ENCODE measurements at places on chromosomes 4 and X.

GRCh38 chrX:38474543-38474942 is 86.8 kb upstream of the TSPAN7 start:
- no peak for DNase-seq

- DNase-seq = no peak
These were observed 343.3 kb downstream of the FBXO8 start for GRCh38 chr4:173940146-173940545.

GRCh38 chr4:150001815-150002214 is 76.4 kb upstream of the DCLK2 start:
- DNase-seq = no peak

GRCh38 chrX:18471296-18471695 is 45.9 kb downstream of the CDKL5 start:
- DNase-seq = no peak

DNA sequence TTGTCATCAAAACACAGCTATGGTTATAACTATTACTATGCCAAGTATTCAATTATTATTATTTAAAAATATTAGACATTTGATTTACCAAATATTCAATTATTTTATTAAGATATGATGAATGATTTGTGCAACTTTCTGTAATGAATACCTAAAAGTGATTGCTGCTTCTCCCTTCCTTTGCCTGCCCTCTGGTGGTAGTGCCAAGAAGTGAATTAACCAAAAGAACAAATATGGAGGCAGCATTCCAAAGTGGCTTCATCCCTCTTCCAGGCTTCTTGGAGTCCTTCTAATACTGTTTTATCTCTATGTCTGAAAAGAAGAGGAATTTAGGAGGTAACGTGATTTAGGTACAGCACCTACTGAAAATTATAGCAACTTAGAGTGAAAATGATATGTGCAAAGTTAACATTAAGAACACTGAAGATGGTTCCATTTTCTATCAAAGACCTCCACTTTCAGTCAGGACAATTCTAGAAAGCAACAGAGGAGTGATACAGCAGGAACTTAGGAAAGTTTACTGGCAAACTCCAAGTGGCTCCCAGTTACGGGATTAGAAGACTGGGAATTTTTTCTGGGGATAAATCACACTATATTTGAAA is 43.0 kb downstream of the ENPEP start:
- DNase-seq = no peak

DNA sequence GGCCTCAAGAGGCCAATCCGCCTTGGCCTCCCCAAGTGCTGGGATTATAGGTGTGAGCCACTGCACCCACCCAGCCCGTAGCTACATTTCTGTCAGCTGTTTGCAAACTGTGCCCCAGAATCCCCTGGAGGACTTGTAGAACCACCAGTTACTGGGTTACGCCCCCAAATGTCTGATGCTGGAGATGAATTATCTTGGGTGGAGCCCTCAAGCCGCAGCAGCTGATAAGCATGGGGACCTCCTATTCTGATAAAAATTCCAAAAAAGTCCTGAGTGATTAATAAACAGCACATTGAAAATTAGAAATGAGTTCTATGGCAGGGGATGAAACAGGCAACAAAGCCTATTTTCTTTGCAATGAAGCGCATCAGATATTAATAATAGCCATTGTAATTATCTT is 105.0 kb downstream of the PTTG2 start:
- DNase-seq = no peak

DNA sequence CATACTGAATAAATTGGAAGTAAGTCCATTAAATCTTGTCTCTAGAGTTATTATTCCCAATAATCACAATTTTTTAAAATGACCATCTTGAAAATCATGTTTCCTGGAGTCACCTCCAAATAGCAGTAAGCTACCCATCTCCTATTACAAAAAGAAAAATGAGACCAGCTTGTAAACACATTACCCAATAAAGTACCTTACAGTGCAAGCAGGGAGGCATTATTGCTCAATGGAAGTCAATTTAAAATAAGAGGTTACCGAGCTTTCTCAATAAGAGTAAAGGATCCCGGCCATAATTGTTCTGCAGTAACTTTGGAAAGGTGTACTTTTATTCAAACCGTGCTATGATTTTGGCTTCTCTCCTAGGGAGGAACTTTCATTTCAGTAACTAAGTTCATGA is 78.0 kb downstream of the DMD start:
- no peak for DNase-seq

GRCh38 chrX:152991123-152991522 is 2.8 kb downstream of the PNMA5 start:
- DNase-seq = no peak

DNA sequence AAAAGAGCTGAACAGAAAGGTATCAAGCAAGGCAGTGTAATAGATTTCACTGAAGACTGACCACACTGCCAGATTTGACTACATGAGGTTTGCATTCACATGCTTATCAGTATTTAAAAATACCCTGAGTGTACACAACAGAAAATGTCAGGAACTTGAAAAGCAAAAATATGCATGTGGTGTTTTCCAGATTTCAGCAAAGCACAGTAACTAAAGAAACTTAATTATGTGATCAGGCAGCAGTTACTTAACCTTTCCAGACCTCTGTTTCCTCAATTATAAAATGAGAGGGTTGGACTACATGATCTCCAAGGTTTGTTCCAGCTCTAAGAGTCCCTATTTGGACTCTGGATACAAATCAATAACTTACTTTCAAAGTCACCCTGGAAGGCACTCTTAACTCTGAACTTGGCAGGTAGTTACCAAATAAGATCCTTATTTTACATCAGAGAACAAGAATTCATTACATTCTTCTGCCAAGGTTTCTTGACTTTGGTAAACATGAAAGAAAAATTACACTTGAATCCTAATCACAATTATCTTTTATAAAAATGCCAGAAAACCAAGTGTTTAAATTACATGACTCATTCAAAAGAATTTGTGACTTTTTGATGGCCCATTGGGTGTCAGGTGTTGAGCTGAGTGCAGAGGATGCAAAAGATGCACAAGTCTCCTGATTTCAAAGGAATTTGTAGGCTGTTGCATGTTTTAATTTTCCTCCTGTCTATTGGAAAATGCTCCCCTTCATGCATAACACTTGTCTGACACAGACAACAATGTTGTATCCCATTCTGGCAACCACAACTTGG is 241.6 kb downstream of the MGST2 start:
- no peak for DNase-seq

- no peak for DNase-seq
These were observed 819.1 kb upstream of the EPHA5 start for GRCh38 chr4:66489370-66489769.

DNA sequence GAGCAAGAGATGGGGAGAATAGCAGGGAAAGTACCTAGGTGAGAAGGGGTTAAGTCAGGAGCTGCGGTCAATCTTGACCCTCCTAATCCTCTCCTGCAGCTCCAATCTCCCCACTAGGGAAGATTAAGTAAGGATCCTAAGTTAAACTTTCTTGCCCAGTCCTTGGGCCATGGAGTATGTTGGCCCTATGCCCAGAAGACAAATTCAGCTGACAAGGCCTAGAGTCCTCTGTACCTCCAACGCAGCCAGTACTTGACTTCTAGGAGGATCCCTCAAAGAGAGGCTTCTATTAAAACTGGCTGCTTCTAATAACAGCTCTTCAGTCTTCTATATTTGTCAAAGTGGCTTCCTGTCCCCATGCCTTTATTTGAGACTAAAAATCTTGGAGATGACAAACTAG is 1.4 kb downstream of the CLDN2 start:
- DNase-seq = no peak

- DNase-seq = no peak
These were observed 37.3 kb downstream of the DCUN1D4 start for GRCh38 chr4:51880016-51880915.

- DNase-seq = no peak
These were observed 26.5 kb downstream of the OTUD6A start for GRCh38 chrX:70088751-70089150.

DNA sequence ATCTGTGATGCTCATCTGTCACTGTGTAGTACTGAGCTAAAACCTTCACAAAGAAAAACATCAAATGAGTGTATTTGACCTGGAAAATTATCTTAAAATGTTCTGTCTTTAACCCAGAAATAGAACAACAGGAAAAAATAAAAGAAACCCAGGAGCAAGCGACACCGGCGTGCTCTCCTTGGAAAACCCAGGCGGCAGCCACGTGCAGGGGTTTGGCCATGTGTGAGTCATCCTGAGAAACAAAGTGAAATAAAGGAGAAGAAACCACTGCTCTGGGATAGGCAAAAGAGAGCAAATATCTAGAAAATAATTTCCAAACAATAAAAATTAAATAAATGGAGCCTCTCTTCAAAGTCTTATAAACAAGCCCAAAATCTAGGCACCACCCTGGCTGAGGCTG is 20.0 kb upstream of the TMEM128 start:
- DNase-seq = no peak

GRCh38 chrX:45385757-45386156 is 185.1 kb upstream of the DIPK2B start:
- no peak for DNase-seq

- DNase-seq = no peak
These were observed 25.2 kb downstream of the MANBA start for GRCh38 chr4:102735582-102735981.

- DNase-seq = no peak
These were observed 19.1 kb upstream of the ARX start for GRCh38 chrX:25034889-25035288.

DNA sequence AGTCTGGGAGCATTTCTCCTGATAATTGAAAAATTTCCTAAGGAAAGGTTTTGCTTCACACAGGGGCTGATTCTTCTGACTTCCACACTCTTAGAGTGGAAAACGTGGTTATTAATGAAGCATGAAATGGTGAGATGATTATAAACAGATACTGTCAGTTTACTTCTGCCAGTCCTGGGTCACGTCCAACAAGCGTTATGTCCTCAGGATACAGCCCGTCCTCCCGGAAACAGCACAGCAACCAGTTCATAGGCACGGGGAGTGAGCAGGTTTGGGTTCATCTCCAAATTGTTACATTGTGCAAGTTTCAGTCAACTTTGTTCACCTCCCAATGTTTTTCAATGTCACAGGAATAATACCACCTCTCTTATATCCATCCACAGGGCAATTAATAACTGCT is 98.8 kb downstream of the NPNT start:
- DNase-seq = no peak

- no peak for DNase-seq
These were observed 3.4 kb downstream of the SEPTIN11 start for GRCh38 chr4:76952656-76953582.

- no peak for DNase-seq
These were observed 300.8 kb downstream of the ADGRL3 start for GRCh38 chr4:61500883-61501282.

- no peak for DNase-seq
These were observed 30.9 kb downstream of the TIGD4 start for GRCh38 chr4:152748619-152749018.

- no peak for DNase-seq
These were observed 236.6 kb upstream of the ANKRD50 start for GRCh38 chr4:124948976-124949597.

DNA sequence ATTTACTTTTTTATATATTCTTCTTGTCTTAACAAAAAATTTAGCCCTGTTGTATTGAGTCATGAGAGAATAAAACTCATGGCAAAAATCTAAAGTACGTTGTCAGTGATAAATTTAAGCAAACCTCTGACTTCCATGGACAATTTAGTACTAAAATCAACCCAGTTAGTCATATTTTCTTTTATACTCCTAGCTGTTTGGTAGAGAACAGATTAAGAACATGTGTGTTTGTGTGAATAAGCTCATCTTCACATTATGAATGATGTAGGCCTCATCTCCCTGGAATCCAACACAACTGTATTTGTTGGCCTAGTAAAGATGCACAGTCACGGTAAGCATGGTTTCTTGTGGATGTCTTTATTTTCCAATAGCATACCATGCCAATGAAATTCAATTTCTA is 40.8 kb upstream of the FAM47B start:
- no peak for DNase-seq

GRCh38 chr4:150573534-150573933 is 8.4 kb upstream of the MAB21L2 start:
- no peak for DNase-seq

GRCh38 chr4:41991916-41992767 is 1.8 kb downstream of the SLC30A9 start:
- DNase-seq = no peak

DNA sequence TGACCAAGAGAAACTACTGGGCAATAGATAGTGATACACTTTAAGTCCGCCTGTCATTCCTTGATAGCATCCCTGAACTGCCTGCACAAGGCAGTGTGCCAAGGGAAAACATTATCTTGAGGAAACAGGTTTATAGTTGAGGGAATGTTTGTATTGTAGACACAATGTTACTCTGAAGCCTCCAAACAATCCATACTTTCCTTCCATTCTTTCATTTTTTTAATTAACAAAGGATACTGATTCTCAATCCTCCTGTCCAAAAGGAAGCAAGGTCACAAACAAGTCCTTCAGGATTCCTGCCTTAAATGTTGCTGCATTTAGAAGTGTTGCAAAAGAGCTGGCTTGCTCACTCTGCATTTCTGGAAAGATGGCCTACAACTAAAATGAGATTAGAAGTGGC is 61.7 kb upstream of the PRSS48 start:
- no peak for DNase-seq

DNA sequence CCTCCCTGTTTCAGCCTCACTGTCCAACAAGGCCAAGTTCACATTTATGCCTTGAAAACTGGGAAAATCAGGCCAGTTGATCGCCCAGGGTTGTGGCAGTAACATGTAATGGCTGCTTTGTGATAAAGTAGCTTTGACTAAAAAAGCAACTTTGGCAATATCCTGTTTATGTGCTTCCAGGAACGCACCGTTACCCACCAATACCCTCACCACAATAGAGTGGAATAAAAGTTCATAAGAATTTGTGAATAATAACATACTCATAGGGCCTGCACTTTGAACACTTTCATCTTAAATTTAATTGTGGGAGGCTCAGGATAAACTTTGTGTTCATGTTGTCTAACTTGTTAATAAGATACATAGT is 80.7 kb upstream of the MAML3 start:
- no peak for DNase-seq

DNA sequence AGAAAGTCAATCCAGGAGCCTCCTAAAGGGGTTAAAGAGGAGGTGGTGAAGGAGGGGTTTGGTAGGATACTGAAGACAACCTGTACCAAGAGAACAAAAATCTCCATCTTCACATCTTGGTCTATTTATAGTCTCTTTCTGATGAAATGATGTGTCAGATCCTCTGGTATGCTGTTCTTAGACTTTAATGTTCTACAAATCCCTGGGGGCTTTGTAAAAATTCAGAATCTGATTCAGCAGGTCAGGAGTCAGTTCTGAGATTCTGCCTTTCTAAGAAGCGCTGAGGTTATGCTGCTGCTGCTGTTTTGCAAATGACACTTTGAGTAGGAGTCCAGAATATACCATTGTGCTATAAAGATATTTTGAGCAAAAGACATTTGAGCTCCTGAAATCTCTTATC is 172.9 kb upstream of the GLRA2 start:
- DNase-seq = no peak

GRCh38 chr4:173013232-173013930 is 155.2 kb upstream of the GALNT7 start:
- peak; percentile 24 for DNase-seq

DNA sequence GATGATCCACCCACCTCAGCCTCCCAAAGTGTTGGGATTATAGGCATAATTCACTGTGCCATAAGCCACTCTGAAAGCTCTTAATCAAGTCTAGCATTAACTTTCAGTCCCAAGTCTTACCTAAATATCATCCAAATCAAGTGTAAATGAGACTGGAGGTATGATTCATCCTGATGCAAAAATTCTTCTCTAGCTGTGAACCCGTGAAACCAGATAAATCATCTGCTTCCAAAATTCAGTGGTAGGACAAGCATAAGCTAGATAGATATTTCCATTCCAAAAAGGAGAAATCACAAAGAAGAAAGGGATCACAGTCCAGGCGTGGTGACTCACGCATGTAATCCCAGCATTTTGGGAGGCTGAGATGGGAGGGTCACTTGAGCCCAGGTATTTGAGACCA is 8.8 kb upstream of the TBC1D25 start:
- no peak for DNase-seq

GRCh38 chr4:152643153-152644035 is 36.4 kb downstream of the TMEM154 start:
- DNase-seq = no peak
